ENCODE measurements at places on chromosomes 2 and 18.

- peak; percentile 56 for DNase-seq
Measured at GRCh38 chr18:73824671-73825070, 323.0 kb downstream of the FBXO15 start.

DNA sequence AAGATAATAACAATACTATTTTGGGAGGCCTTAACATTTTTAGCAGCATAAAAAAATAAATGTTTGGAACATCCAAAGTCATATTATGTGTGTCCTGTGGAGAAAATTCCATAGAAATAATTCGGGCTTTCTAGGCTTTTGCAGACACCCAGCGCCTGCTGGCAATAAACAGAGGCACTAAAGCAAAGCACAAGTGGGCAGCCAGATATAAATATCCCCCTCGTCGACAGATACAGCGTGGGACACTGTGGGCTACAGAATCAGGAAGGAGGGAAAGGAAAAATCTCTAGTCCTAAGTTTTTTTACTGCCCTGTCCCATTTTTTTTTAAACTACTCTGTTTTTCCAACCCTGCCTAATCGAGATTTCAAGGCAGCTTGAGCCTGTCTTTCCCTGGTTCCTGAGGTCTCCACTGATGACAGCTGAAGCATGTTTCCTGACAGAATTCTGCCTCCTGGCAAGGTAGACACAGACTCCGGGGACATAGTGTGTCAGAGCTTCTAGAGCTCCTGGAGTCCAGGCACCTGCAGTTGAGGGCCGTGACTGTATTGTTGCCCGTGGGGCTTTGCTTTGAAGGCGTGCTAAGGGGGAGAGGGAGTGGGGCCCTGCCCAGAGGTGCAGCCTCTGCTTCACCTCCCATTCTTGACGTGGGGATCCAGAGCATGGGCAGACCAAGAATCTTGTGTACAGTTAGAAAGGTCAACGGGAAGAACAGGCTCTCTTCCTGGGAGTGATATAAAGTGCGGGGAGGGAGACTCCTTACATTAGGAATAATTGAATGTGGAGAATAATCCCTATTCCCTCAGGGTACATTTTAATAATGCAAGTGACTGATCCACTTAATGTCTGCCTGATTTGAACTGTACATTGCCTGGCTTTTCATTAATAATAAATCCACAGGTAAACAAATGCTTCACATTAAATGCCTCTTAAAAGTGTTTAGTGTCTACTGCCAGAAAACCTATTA lies 232.3 kb downstream of the DCC start:
- DNase-seq = no peak

DNA sequence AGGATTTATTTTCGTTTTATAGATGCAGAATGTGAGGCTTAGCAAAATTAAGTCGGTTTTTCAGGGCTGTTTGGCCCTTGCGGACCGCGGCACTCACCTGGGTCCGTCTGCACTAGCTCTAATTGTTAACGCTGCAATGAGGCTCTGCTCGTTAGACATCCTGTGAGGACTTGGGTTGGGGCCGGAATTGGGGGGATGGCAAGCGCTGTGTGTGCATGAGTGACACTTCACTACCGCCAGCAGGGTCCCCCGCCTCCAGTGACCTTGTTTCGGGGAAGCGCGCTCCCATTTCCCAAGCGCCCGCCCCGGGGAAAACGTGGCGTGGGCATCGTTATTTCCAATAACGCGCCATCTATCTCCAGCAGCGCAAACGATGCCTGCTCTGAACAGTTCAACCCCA lies 54.2 kb downstream of the KCNG2 start:
- DNase-seq = no peak

- DNase-seq = no peak
Measured at GRCh38 chr18:55245211-55245614, 286.0 kb upstream of the CCDC68 start.

GRCh38 chr2:133968446-133968845 lies 285.4 kb upstream of the MGAT5 start:
- no peak for DNase-seq

GRCh38 chr18:65751155-65752085 lies 608 bp downstream of the CDH7 start:
- DNase-seq = no peak

GRCh38 chr2:78614726-78615125 lies 410.8 kb upstream of the REG3G start:
- DNase-seq = no peak

- no peak for DNase-seq
Measured at GRCh38 chr18:2138552-2138951, 432.8 kb downstream of the METTL4 start.

DNA sequence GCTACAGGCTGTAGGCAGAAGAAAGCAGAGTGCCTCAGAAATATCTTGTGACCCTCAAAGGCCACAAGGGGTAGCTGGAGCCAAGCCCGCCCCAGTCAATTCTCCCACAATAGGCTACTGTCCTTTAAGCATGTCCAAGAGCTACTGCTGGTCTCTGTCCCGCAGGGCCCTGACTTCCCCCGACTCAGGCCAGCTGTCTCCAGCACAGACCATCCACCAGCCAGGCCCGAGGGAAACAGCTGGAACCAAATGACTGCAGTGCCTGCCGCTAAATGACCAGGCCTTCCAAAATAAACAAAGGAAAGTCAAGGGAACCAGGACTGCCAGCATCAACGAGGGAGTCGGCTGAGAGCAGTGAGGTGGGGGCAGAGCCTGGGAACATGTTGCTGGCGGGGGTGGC lies 36.7 kb downstream of the MCFD2 start:
- DNase-seq = no peak

Data from fibroblast of skin of left quadriceps (primary cell).